Vagina (tissue), 2 donors: ENCODE measurements at places on chromosomes 3 and 15. TPM values are rescaled to one million over a fixed set of nuclear protein-coding genes. Genes with fewer than 3 reads are reported as not detected.

CGNL1 gene
- total RNA-seq = 38.3 TPM

GPR149 gene
- not detected for total RNA-seq

SEMA3B gene
- 32.9 TPM for total RNA-seq

HRG gene
- 0.25 TPM for total RNA-seq

ZPLD1 gene
- total RNA-seq = not detected

CD200R1 gene
- 0.49 TPM for total RNA-seq

RLBP1 gene
- total RNA-seq = not detected

CA12 gene
- 89.6 TPM for total RNA-seq

CSPG4 gene
- total RNA-seq = 23.1 TPM

ANKUB1 gene
- not detected for total RNA-seq

CDHR4 gene
- total RNA-seq = not detected

PAK6 gene
- 19.9 TPM for total RNA-seq

PLCB2 gene
- 14.0 TPM for total RNA-seq
